ENCODE measurements at places on chromosomes 3 and 15.
A peak's percentile ranks its signal among the peaks of the same experiment; 100 is the strongest.

GRCh38 chr15:74768771-74769342, 13.0 kb upstream of the CSK start:
- peak; percentile 75 for DNase-seq

- DNase-seq, result peak; percentile 33
Observed at GRCh38 chr3:71724584-71725270, 475 bp downstream of the EIF4E3 start.

DNA sequence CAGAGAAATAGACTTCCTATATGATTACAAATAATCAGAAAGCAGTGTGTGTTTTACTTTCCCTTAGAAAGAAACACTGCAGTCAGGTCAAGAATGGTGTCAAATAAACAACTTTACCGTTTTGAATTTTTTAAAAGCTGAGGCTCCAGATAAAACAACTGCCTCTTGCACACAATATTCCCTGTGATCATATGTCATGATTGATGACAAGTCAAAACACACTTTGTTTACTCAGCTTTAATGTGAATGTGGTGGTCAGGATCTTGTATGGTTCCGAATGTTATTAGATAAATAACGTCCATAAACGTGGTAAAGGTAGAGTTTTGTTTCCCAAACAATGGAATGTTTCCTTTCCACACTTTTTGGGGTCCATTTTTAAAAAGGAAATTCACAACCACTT, 428.4 kb upstream of the MDFIC2 start:
- DNase-seq, result no peak

- DNase-seq, result no peak
Observed at GRCh38 chr15:68126396-68126795, 72.3 kb downstream of the PIAS1 start.

- DNase-seq, result no peak
Observed at GRCh38 chr3:21330293-21330692, 420.7 kb downstream of the ZNF385D start.

DNA sequence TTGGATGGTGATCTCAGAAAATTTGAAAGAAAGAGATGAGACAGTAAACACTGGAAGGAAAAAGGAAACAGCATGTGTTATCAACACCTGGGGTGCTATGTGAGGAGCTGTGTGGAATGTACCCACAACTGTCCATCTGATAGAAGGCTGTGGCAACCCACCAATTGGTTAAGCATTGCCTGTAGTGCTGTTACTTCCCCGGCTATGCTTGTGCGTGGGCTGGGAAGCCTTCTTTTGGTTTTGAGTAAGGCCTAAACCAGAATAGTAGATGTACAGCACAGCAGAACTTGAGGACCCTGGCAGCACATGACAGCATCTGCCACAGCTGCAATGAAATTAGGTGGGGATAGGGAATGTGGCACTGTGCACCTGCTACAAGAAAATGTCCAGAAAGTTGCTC, 184.5 kb downstream of the FHIT start:
- DNase-seq, result no peak

DNA sequence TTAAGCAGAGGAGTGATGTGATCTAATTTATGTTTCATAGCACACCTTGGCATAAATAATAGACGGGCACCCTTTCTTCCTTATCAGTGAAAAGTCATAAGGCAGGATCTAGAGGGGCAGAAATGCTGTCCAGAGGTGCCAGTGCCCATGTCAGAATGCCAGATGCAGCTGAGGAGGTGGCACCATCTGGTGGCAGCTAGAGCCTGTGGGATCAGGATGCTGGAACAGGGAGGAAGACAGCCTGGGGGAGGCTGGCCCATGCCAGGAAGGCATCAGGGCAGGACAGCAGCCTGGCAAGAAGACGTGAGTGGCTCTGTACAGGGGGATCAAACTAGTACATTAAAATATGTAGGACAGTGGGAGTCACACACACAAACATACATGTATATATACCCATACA, 16.5 kb downstream of the MYH15 start:
- no peak for DNase-seq

GRCh38 chr3:193780810-193781478, 187.9 kb downstream of the OPA1 start:
- DNase-seq, result peak; percentile 96

GRCh38 chr3:117017135-117017894, 307.7 kb downstream of the TUSC7 start:
- no peak for DNase-seq

DNA sequence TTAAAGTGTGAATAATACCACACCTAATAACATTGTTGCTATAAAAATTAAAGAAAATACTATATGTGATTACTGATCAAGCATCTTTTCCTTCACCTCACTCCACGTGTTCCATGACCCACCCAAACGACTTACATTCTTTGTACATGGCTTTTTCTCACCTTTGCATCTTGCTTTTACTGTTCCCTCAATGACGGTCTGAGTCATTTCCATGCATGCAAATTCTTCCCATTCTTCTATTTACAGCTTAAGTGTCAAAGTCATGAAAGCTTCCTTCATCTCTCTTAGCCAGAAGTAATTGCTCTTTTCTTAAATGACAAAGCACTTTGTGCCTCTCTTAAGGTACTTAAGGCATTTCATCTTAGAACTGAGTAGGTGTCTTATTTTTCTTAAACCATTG, 64.0 kb downstream of the GREM1 start:
- no peak for DNase-seq

DNA sequence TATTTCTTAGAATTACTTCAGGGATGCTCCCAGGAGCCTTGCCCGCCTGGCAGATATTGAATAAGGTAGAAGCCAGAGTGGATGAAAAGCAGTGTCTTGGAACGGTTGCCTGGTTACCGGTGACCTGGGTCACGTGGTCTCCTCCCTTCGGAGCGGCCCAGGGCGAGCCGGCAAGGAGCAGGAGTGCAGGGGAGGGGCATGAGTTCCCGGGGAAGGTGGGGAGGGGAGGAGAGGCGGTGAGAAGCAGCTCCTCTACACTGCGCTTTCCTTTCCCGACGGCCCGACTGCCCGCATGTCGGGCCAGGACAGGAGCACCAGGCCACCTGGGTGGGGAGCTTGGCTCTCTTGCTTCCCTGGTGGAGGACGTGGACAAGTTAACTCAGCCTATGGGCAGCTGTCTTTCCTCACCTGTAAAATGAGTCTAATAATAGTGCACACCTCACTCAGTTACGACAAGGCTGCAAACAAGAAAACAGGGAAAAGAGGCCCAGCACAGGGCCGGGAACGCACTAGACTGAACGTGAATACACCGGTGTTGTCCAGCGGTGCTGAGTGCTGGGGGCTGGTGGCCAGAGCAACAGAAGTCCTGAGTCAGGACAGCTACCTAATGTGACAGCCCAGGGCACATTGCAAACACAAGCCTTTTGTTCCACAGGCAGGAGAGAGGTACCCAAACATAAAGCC, 198.3 kb downstream of the ADAMTS9 start:
- peak; percentile 89 for DNase-seq

- DNase-seq, result no peak
Observed at GRCh38 chr3:82129221-82129801, 367.9 kb upstream of the GBE1 start.

- no peak for DNase-seq
Observed at GRCh38 chr15:70142322-70143191, 44.8 kb upstream of the TLE3 start.

DNA sequence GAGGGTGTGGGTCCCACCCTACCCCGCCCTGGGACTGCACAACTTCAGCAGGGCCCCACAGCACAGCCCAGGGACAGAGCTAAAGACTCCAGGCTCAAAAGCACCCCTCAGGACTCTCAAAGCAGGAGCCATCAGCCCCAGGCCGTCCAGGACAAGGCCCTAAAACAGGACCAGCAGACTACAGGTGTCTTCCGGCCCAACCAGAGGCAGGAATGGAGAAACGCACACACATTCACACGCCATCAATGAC, 26.1 kb downstream of the ATRIP start:
- no peak for DNase-seq
